Stimulated activated CD4-positive, alpha-beta T cell treated with anti-CD3 and anti-CD28 coated beads, TNF-alpha, amount 100 ng/mL, for 24 hours (primary cell): ENCODE measurements at places on chromosomes 6 and 20.

DNA sequence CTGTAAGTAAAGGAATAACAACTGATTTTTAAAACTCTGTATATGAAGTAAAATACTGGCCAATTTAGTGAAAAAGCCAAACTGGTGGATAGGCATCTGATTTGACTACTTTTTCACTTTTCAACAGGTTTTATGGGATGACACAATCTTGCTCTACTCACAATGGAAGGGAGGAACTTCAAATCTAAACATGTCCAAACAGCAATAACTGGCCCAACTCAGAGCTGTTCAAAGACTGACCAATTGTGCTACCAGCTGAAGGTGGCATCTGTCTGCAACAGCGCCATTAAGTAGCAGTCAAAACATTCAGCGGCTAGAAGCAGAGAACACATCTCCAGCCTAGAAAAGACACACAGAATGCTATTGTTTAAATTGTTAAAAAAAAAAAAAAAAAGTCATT, 44.6 kb downstream of the SESN1 start:
- no peak for DNase-seq

DNA sequence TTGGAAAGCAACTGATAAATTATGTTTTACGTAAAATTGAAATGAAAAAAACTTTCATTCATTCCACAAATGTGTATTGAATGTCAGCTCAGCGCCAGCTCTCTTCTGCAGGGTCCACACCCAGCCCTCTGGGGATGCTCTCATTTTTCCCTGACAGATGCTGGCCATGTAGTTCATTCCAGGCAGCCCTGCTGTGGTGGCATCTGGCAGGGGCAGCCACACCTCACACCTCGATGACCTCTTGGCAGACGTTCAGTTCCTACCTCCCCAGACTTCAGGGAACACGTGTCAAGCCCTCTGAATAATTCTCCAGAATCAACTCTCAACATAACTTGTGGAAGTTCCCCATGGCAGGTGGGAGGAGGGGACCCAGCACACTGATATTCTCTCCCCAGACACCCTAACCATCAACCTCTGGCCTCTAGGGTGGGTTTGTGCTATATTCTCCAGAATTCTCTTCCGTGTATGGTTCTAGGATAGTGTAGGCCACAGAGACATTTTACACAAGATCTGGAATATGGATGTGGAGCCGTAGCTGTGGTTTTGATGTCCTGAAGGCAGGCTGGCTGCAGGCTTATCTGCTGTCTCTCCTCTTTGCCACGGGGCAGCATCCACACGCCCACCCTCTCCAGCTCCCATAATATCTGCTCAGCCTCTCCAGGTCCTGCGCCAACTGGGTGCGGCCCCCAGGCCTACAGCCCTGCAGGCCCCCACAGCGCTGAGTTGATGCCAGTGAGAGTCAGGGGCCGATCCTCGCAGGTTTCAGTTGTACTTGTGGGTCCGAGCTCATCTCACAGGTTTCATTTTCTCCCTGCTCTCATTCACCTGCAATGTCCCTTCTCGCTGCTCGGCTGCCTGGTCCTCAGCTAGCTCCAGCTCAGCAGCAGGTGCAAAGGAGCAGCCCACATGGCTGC, 175.8 kb upstream of the ARID1B start:
- no peak for DNase-seq

GRCh38 chr20:13546497-13547131, 92.1 kb downstream of the TASP1 start:
- peak; percentile 36 for DNase-seq

- DNase-seq = no peak
These were observed 39.0 kb upstream of the CD93 start for GRCh38 chr20:23125159-23125558.

DNA sequence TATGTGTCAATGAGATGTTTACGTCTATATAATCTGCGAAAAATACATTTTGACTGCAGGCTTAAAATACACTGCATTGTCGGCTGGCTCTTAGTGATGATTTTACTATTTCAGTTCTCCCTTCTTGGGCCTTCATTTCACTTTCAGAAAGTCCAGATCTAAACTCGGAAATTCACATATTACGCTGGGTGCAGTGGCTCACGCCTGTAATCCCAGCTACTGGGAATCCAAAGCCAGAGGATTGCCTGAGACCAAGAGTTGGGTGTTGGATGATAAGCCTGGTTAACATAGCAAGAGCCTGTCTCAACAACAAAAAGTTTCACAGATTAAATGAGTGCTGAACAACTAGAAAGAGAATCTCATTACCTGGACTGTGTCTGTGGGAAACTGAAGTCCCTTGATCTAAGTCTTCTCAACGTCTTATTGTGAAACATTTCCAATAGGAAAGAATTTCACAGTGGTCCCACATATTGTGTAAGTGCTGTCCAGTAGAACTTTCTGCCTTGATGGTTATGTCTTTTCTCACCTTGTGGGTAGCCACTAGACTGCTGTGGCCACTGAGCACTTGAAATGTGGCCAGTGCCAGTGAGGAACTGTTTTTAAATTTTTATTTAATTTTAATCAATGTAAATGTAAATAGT, 1.9 kb downstream of the GINM1 start:
- DNase-seq = no peak

DNA sequence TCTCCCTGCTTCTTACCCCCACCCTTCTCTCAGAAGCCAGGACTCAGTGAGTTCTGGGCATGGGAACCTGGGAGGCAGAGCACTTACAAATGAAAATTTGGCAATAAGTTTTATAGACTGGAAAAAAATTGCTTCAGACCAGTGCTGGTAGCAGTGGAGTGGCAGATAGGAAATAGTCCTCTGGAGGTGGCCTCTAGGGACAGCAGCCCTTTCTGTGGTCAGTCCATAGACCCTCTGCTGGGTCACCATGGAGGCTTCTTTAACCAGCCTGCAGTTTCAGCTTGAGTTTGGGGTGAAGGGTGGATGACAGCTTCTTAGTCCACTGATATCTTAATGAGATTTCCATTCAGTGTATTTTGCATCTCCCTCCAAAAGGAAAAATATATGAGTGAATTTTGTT, 179.1 kb downstream of the ARID1B start:
- no peak for DNase-seq

DNA sequence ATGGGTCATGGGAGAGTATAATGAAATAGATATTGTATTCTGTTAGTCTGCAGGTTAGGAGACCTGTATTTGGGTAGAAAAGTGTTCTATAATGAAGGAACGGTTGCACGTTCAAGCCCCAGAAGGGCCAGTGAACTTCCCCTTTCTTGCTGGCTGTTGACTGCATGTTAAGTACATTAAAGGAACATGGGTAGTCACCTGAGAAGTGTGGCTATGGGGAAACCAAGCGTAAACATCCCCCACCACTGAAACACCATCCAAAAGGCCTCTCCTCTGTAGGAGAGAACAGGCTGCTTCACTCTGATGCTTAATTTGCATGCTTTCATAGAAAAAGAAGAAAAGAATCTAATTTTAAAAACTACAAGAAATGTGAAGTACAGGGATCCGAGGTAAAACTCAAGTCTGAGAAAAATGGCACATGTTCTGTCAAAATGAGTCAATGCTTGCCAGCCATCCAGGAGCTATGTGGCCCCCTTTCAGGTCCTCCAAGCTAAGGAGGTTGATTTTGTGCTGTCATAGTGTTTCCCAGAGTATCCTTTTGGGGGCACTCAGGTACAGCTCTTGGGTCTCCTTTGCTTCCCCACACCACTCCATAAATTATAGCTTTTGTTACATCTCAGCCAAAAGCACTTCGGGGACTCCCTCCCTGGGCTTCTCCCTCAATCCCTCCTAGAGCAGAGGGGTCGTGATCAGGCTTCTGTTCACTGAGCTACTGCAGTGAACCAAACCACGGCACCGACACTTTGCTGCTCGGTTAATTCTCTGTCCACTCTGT, 283.7 kb upstream of the AGPAT4 start:
- DNase-seq = no peak

DNA sequence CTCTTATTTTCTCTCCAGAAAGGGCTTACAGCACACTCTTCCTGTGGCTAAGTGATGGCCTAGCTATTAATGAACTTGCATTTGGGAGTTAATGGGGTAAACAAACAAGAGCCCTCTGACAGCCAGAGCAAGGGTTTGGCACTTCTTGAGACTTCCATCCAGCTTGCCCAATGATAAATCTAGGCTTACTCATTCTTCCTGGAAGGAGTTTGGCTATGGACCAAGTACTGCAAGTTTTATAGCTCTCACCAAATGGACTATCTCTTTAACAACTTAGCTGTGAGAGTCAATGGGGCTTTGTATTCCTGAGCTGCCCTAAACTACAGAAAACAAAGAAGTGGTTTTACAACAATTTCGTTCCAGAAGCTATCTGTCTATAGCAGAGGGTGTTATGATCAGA, 16.7 kb upstream of the PI3 start:
- no peak for DNase-seq

GRCh38 chr6:37628611-37629320, 68.9 kb downstream of the MDGA1 start:
- DNase-seq = no peak

GRCh38 chr6:100663219-100663863, 198.6 kb upstream of the SIM1 start:
- DNase-seq = no peak

- no peak for DNase-seq
These were observed 24.5 kb downstream of the MAP3K5 start for GRCh38 chr6:136767570-136768309.

DNA sequence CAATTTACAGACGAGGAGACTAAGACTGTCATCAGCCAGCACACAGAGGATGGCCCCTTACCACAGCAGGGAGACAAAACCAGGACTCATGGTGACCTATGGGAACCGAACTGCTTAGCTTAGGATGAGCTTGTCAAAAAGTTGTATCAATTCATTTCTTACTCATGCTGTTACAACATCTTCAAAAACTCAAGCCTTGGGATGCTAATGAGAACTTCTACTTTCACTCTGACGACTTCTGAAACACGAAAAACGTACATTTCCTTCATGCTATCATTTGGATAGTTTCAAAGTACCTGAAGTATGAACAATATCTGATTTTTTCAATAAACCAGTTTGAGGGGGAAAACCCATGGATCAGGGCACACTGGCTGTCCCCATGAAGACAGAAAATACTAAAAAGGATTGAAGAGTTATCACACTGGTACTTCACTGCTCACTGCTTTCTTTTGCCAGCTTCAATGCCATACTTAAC, 31.9 kb downstream of the HIVEP2 start:
- DNase-seq = no peak
